ENCODE measurements at places on chromosomes 16 and 17.

GRCh38 chr16:70437017-70437581 is 1.8 kb downstream of the ST3GAL2 start:
- DNase-seq, result no peak

GRCh38 chr17:7001318-7001961 is 5.6 kb downstream of the ALOX12 start:
- peak; percentile 39 for DNase-seq

DNA sequence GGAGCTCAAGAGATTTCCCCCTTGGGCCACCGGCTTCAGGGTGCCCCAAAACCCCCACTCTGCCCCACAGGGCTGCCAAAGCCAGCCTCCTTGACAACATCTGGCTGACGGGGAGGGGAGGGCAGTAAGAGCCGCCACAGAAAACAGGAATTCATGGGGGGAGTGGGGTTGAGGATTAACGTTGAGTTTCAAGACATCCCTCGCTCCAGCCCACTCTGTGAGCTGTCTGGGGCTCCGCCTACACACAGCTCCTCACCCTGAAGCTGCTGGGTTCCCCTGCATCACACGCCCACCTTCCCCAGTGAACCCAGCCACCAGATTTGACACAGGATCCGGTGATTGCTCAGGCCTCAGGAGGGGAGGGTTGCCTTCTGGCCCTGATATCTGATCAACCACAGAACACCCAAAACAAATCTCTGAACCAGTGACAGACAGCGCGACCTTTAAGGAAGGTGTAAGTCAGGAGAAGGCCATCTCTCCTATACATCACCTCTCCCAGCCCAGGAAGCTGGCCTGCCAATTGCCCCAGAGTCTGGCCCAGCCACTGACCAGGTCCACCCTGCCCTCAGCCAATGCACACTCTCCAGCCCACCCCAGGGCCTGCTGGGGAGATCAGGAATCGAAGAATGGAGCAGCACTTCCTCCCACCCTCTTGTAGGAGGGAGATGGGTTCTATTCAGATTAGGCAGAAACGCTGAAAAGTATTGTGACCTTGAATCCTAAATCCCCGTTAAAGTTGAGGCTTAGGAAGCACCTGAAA is 132.1 kb downstream of the CLEC16A start:
- DNase-seq, result peak; percentile 53

DNA sequence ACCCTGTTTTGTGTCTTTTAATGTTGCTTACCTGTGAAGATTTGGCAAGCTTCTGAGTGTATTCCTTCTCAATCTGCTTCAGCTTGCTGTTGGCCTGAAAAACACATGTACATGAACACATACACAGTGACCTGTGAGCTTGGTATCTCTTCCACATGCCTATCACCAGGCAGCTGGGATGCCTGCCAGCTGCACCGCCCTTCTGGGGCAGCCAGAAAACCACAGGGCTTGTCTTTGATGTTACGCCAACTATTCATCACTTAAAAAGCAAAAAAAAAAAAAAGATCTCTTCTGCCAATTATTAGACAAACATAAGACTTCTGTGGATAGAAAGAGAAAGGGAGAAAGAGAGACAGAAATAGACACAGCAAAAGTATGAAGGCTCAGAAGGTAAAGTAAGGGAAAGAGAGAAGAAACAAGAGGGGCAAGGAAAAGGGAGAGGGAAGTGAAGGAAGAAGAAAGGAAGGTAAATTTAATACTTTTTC is 189.2 kb upstream of the AXIN2 start:
- DNase-seq, result peak; percentile 20

DNA sequence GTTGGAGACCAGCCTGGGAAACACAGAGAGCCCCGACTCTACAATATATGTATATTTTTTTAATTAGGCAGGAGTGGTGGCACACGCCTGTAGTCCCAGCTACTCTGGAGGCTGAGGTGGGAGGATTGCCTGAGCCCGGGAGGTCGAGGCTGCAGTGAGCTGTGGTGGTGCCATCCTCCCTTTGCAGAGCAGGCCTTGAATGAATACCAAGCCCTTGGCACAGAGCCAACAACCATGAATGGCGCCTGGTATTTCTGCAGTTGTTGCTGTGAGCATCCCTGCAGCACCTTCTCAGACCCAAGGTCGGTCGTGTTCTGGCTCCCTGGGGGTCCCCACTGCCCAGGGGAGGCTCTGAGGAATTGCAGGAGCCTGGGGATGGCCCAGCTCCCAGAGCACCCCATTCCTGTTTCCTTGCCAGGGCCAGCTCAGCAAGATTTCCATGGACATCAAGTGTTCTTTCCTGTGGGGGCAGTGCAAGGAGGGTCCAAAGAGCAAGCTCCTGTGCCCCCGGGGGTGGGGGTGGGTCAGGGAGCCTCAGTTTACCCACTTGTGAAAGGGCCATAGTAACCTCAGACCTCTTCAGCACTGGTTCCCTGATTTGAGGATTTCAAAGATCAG is 25.6 kb upstream of the RMI2 start:
- DNase-seq, result no peak

DNA sequence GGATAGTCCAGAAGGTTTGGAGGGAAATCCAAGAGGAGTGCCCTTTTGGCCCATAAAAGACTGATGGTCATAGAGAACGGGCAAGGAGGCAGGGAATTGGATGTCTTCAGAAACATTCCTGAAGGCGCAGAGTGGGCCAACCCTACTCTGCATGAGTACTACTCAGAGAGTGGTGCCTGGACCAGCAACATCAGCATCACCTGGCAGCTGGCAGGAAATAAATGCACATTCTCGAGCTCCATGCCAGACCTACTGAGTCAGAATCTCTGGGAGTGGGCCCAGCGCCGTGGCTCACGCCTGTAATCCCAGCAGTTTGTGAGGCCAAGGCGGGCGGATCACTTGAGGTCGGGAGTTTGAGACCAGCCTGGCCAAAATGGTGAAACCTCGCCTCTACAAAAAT is 27.1 kb upstream of the SLC39A11 start:
- DNase-seq, result no peak

- DNase-seq, result no peak
These were observed 10.7 kb downstream of the PROCA1 start for GRCh38 chr17:28700830-28701492.

- no peak for DNase-seq
These were observed 9.8 kb upstream of the RFFL start for GRCh38 chr17:35073183-35073790.
